ENCODE measurements at places on chromosomes 13 and 19.

DNA sequence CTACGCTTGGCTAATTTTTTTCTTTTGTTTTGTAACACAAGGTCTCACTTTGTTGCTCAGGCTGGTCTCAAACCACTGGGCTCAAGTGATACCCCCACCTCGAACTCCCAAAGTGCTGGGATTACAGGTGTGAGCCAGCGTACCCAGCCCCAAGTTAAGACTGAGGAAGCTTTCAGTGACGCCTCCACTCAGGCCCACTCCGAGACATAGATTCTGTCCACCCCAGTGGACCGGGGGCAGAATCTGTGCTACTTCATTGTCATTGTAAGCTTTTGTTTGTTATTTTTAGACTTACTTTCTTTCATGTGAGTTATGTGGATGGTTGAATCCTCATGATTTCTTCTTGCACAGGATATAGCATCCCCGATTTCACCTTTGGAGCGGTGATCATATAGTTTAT is 156.9 kb upstream of the TSHZ3 start:
- no peak for DNase-seq

DNA sequence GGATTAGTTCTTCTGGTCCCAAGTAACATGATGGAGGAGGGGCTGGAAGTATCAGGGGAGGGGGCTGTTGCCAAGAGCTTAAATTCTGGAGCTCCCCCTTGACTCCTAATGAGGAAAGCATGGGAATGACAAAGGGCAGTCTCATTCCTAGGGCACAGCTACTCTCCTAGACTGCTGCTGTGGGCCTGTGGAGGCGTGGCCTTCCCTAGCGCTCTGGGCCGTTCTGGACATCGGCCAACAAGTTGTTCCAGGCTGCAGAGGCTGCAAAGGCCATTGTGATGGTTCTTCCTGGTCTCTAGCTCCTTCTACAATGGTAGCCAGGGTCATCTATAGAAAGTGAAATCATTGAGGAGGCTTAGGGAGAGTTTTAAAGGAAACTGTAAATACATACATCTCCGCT is 916.6 kb downstream of the DIAPH3 start:
- DNase-seq = no peak

GRCh38 chr19:11355160-11356073 is at the start of gene PLPPR2:
PLPPR2 (plus strand) TSS chr19:11355432; CDS start chr19:11357674, 2,242 bp downstream.
- peak; percentile 97 for DNase-seq

DNA sequence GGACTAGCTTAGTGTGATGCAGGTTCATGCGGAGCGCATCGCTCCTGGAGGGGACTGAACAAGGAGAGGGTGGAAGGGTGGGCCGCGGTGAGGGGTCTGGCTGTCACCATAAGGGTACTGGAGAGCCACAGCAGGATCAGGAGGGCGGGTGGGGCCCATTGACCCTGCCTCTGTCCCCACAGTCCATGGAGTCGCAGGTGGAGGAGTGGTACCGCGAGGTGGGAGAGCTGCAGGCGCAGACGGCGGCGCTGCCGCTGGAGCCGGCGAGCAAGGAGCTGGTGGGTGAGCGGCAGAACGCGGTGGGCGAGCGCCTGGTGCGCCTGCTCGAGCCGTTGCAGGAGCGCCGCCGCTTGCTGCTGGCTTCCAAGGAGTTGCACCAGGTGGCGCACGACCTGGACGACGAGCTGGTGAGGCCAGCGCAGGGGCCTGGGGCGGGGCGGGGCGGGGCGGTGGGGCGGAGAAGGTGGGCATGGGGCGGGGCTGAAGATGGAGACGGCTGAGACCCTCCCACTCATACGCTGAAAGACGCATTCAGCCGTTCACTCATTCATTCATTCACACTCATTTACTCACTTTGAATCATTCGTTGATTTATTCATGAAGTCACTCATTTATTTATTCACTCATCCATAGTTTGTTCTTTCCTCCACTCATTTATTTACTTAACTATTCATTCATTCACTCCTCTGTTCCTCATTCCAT is 27.5 kb upstream of the SHKBP1 start:
- no peak for DNase-seq

DNA sequence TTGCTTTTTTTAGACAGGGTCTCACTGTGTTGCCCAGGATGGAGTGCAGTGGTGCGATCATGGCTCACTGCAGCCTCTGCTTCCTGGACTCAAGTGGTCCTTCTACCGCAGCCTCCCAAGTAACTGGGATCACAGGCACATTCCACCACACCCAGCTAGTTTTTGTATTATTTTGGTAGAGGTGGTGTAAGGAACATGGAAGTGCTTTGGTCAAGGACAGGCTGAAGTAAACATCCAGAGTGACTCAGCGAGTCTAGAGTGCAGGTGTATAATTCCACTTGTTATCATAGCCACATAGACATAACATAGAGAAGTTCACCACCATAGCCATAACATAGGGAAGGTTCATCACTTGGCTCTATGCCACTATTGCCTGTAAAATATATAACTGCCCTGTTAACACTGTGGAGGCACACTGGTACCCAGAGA is 98.6 kb downstream of the RBM26 start:
- DNase-seq = no peak

Measured in dorsolateral prefrontal cortex (tissue), 122 donors.